Lower lobe of right lung (tissue), 2 donors: ENCODE measurements at places on chromosomes 5 and 9. TPM values are rescaled to one million over a fixed set of nuclear protein-coding genes. Genes with fewer than 3 reads are reported as not detected.
A peak's percentile ranks its signal among the peaks of the same experiment; 100 is the strongest.

ADAMTSL2 gene
- 10.1 TPM for total RNA-seq

FAM200C gene
- total RNA-seq = 6.1 TPM

PITX1 gene
- total RNA-seq = 0.47 TPM

TXNDC8 gene
- not detected for total RNA-seq

PLCXD3 gene
- 2.8 TPM for total RNA-seq

- H3K27ac ChIP-seq = no peak overlapping the region
- H3K36me3 ChIP-seq = peaks cover 11% of the 10 kb centered on the region
- H3K4me1 ChIP-seq = peaks cover 16% of the 10 kb centered on the region
- no peak overlapping the region for H3K4me3 ChIP-seq
- no peaks in the 10 kb centered on the region for H3K27me3 ChIP-seq
Measured at GRCh38 chr9:19104515-19105282, 2.0 kb upstream of the HAUS6 start.

- H3K36me3 ChIP-seq = no peaks in the 10 kb centered on the region
- no peak overlapping the region for H3K4me3 ChIP-seq
- H3K27ac ChIP-seq = no peak overlapping the region
- peaks cover 22% of the 10 kb centered on the region for H3K4me1 ChIP-seq
- H3K27me3 ChIP-seq = no peaks in the 10 kb centered on the region
- no peak for DNase-seq
Measured at GRCh38 chr9:14092344-14092743, 221.6 kb downstream of the NFIB start.

DNA sequence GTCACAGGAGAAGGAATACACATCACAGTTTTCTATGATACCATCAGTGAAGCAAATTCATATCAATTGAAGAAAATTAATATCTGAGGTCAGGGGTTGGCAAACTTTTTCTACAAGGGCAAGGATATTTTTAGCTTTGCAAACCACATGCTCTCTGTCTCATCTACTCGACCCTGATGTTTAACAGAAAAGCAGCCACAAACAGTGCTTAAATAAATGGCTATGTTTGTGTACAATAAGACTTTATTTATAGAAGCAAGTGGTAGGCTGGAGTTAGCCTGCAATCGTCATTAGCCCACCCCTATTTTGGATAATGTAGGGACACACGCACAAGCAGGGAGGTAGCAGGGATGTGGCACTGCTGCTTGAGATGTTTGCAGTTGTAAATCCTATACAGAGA, 251.4 kb downstream of the CETN3 start:
- DNase-seq = no peak
- H3K27me3 ChIP-seq = no peaks in the 10 kb centered on the region
- no peaks in the 10 kb centered on the region for H3K4me1 ChIP-seq
- no peak overlapping the region for H3K4me3 ChIP-seq
- no peaks in the 10 kb centered on the region for H3K36me3 ChIP-seq

- no peaks in the 10 kb centered on the region for H3K27me3 ChIP-seq
- H3K4me1 ChIP-seq = no peaks in the 10 kb centered on the region
- H3K4me3 ChIP-seq = no peak overlapping the region
- no peak overlapping the region for H3K27ac ChIP-seq
Measured at GRCh38 chr5:137649228-137649935, 86.5 kb downstream of the KLHL3 start.

- H3K4me1 ChIP-seq = no peaks in the 10 kb centered on the region
- DNase-seq = peak; percentile 63
- H3K27ac ChIP-seq = no peak overlapping the region
- no peak overlapping the region for H3K4me3 ChIP-seq
- H3K27me3 ChIP-seq = no peaks in the 10 kb centered on the region
- H3K36me3 ChIP-seq = no peaks in the 10 kb centered on the region
Measured at GRCh38 chr9:86766912-86767311, 180.4 kb downstream of the GAS1 start.

- H3K4me3 ChIP-seq = no peak overlapping the region
- no peaks in the 10 kb centered on the region for H3K27me3 ChIP-seq
- H3K27ac ChIP-seq = no peak overlapping the region
- no peaks in the 10 kb centered on the region for H3K36me3 ChIP-seq
- DNase-seq = peak; percentile 40
- H3K4me1 ChIP-seq = peaks cover 27% of the 10 kb centered on the region
Measured at GRCh38 chr9:129285979-129286772, 108.1 kb upstream of the IER5L start.

DNA sequence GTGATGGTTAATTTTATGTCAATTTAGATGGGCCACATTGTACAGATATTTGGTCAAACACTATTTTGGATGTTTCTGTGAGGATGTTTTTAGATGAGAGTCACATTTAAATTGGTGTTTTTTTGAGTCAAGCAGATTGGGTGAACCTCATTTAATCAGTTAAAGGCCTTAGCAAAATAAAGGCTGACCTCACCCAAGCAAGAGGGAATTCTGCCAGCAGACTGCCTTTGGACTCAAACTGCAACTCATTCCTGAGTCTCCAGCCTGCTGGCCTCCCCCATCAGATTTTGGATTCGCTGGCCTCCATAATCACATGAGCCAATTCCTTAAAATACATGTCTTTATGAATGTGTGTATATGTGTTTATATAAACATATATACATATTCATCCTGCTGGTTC, 282.7 kb upstream of the POU5F2 start:
- H3K4me3 ChIP-seq = no peak overlapping the region
- no peaks in the 10 kb centered on the region for H3K36me3 ChIP-seq
- H3K27me3 ChIP-seq = no peaks in the 10 kb centered on the region
- no peaks in the 10 kb centered on the region for H3K4me1 ChIP-seq
- no peak overlapping the region for H3K27ac ChIP-seq
